ENCODE measurements at places on chromosomes 5 and 9.

DNA sequence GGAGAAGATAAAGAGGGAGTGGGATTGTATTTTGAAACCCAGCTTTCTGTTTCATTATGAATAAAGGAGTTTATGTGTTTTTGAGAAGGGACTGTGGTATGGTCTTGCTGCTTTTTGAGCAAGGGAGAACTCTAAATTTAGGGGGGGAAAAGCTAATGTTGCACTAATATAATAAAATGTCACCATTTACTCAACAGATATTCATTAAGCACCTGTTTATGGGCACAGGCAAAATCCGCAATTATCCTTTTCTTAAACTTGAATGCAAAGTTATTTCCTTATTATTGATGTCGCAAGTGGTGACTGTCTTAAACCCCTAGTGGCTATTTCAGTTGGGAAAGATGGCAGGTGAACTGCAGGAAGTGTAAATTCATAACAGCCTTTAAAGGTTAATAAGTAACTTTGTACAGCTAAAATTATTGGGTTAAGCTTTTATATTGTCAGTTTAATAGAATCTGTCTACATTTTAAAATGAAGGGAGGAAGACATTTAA, 1.5 kb downstream of the CDC42SE2 start:
- DNase-seq, result no peak

GRCh38 chr5:14806456-14806855, 65.1 kb downstream of the ANKH start:
- no peak for DNase-seq

DNA sequence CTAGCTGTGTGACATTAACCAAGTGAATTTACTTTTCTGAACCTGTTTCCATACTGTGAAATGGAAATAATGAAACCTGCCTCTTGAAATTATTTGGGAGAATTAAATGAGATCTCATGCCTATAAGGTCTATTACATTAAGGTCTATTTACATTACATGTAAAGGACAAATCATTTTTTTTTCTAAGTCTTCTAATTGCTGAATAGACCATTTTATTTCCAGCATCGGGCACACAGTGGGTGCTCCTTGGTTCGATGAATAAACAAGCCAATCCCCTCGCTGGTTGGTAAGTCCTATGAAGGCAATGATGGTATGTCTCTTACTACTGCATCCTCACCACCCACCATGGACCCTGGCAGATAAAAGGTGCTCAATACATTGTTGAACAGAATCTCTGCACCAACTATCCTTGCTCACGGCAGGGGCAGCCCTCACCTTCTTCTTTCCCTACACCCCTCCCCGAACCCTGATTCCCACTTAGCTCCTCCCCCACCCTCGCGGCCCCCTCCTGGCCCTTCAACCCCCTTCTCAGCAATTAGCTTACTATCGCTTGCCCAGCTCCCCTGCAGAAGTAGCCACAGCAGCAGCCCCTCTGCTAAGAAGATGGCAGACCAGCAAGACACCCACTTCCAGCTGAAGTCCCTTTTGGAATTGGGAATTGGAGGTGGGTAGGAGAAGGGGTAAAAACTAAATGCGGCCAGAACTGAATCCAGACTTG, 3.0 kb downstream of the PCDH1 start:
- no peak for DNase-seq

DNA sequence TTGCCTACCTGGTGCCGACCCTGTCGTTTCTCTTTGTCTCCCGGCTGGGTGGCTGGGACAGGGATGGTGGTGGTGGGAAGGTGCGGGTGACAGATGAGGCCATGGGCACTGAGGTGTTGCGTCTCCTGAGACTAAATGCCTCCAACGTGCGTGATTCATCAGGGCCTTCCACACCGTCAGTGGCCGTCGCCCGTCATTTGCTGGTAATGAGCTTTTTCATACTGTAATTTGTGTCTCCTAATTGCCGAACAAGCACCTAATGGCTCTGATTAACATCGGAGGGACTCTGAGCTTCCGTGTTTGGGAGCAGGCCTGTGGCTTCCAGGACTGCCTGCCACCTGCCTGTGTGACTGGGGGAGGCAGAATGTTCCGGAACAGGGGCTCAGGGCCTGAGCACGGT, 35.2 kb downstream of the RXRA start:
- no peak for DNase-seq

GRCh38 chr5:142242272-142242671, 82.5 kb downstream of the SPRY4 start:
- DNase-seq, result no peak

- DNase-seq, result peak; percentile 41
These were observed 47.8 kb upstream of the PSD2 start for GRCh38 chr5:139747583-139748504.

- DNase-seq, result no peak
These were observed 359.1 kb upstream of the ADAMTSL1 start for GRCh38 chr9:18114559-18115475.

DNA sequence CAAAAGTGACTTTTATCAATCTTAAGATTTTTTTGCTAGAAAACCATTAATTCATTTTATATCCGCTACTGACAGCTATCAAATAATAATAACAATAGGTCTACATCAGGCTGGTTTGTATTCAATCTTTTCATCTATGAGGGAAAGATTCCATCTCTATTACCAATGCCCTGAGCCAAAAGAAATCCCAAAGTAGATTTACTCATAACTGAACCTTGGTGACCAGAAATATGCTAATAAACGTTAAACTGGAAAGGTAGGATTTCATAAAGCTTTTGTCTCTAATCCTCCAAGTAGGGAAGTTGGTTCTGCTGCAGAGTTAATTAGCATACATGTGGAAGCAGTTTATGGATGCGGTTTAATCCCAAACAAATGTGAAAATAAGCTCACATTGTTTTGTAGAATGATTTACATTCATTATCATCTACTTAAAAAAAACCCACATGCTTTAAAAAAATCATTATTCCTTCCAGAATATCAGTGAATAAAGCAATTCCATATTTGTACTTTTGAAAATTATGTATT, 715.5 kb downstream of the CETN3 start:
- DNase-seq, result no peak

- DNase-seq, result no peak
These were observed 37.6 kb upstream of the GGTA1 start for GRCh38 chr9:121537283-121537682.

DNA sequence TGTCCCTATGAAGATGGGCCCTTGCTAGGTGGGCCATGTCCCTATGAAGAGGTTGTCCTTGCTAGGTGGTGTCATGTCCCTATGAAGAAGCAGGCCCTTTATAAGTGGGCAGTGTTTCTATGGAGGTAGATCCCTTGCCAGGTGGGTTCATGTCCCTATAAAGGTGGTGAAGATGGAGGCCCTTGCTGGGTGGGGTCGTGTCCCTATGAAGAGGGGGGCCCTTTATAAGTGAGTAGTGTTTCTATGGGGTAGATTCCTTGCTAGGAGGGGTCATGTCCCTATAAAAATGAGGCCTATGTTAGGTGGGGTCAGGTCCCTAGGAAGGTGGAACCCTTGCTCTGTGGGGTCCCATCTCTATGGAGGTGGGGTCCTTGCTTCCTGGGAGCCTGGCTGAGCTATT, 283.4 kb upstream of the IRX2 start:
- DNase-seq, result no peak

GRCh38 chr5:139669662-139670368, 21.7 kb downstream of the CXXC5 start:
- no peak for DNase-seq

- DNase-seq, result no peak
These were observed 290.5 kb downstream of the BNC2 start for GRCh38 chr9:16579872-16580432.

GRCh38 chr5:119028575-119028974, 40.2 kb upstream of the DTWD2 start:
- DNase-seq, result no peak

DNA sequence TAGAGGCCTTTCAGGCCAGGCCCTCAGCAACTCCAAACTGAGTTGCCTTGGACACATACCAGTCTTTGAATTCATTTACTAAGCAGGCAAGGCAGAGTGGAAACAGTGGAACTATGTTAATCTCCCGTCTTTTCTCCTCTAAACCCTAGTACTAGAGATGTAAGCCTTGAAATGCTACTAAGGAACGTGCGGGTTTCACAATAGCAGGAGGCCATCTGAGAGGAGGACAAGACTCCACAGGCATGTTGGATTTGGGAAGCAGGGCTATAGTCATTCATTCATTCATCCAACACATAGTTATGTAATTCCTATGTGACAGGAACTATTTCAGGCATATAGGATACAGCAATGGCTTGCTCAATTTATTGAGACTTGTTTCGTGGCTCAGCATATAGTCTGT, 3.3 kb upstream of the OCLN start:
- DNase-seq, result no peak

DNA sequence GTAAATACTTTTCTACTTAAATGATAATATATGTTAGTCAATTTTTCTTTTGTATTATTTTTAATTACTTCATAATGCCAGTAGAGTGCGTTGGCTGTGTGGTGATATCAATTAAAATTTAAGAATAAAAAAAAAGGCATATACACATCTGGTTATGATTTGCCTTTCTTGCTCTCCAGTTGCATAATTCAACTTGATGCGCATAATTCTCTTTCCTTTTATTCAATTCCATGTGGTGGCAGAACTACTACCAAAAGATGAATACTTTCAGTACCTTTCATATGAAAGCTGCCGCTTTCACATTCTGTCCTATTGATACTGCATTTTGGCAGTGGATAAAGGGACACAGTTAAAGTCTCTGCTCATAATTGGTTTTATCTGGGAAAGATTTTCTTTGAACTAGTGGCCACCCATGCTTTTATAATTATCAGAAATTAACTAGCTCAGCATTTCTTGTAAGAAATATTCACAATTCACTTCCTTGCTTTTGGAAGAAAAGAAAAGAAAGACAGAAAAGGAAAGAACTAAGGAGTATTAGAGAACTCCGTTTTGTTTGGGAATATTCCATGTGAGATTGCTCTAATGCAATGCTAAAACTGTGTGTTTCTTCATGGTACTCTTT, 12.3 kb upstream of the ADGRV1 start:
- DNase-seq, result no peak

GRCh38 chr5:1748271-1748670, 51.4 kb downstream of the MRPL36 start:
- no peak for DNase-seq

- DNase-seq, result no peak
These were observed 1033.4 kb downstream of the TLE4 start for GRCh38 chr9:80605129-80605528.

- no peak for DNase-seq
These were observed 281.9 kb downstream of the GAS1 start for GRCh38 chr9:86665416-86665815.

GRCh38 chr9:34383904-34384303, 7.2 kb upstream of the MYORG start:
- no peak for DNase-seq

GRCh38 chr5:68962757-68963484, 130.9 kb upstream of the SLC30A5 start:
- DNase-seq, result peak; percentile 3

DNA sequence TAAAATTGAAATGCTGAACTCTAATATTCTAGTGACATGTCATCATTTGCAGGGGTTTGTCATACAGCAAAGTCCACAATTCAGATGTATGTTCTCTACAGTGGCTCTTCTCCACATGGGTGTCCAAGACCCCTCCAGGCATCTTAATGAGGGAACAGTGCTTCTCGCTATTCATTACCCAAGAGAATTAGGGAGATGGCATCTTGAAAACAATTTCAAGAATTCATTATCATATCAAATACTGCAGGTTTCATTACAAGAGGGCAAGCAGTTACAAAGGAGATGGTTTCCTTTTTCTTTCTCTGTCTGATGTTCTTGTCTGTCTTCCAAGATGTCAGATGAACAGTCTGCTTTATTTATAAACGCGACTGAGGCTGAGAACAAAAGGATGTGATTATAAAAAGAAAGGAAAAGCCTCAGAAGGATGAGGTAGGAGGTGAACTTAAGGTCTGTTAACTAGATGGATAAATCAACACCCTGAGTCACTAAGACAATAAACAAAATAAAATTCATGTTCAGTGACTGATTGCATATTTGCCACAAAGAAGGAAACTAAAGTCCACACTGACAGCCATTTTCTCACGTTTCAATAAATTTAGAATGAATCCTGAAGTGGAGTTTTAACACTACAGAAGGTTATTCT, 326.7 kb upstream of the EFNA5 start:
- no peak for DNase-seq

DNA sequence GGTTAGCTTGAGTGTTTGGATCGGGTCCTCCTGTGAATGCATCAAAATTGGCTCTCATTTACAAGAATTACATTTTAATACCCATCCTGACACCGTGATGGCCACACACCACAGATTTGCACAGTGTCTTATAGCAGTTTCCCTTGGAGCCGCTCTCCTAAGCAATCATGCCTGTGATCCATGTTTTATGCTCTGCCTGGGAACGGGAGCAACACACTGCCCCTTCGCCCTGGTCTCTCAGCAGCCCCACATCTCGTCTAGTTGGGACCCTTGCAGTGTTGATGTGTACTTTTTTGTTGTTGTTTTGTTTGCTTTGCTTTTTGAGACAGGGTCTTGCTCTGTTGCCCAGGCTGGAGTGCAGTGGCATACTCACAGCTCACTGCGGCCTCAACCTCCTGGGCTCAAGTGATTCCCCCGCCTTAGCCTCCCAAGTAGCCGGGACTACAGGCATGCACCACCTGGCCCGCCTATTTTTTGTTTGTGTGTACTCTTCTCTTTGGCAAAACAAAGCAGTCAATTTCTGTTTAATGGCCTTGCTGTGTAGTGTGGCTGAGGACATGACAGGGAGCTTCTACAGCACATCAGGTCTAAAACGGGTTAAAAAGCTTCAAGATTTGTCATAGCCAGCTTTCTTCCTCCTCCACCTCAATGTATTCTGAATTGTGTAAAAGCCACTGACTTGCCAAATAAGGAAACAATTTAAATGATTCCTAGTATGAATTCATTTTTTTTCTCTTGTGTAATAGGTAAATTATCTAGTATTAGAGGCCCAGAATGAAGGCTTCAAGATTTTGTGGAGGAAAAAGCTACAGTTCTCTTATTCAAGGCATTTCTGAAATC, 101.6 kb upstream of the TBCA start:
- DNase-seq, result no peak

DNA sequence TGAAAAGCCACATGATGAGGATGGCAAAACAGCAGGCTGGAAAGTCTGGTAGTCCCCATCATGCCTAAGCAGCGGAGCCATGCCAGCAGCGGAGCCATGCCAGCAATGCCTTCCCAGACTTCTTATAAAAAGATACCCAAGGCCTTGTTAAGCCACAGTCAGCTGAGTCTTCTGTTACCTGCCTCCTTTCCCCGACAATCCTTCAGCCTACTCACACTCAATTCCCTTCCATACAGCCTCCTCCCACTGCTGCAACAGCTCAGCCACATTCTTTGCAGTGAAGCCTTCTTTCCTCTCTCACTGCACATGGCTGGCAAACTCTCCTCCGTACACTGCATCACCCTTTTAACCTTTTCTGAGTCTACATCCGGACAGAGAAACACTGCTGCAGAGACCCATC, 114.9 kb downstream of the AUH start:
- no peak for DNase-seq

DNA sequence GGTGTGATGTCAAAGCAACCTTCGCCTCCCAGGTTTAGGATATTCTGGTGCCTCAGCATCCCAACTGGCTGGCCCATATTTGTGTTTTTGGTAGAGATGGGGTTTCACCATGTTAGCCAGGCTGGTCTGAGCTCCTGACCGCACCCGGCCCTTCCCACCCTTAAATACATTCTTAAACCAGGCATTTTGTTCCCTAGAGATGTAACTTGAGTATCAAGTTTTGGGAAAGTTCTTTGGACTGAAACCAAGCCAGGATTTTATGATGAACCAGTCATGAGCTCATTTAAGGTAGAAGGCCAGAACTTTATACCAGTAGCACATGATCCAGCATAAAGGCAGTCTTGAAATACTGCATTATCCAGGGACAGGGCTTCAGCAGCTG, 3.5 kb downstream of the RPL7A start:
- DNase-seq, result no peak

- DNase-seq, result no peak
These were observed 135.0 kb downstream of the STK32A start for GRCh38 chr5:147369742-147370374.

GRCh38 chr5:134003064-134003816, 1.5 kb downstream of the VDAC1 start:
- DNase-seq, result peak; percentile 23
